ENCODE measurements at places on chromosomes 13 and 19. TPM values are rescaled to one million over a fixed set of nuclear protein-coding genes. Genes with fewer than 3 reads are reported as not detected.

SOX1 gene
- total RNA-seq, result not detected

ZNF837 gene
- total RNA-seq, result 2.3 TPM

LENG9 gene
- total RNA-seq, result 8.2 TPM

- H3K4me1 ChIP-seq, result no peaks in the 10 kb centered on the region
- H3K4me3 ChIP-seq, result no peak overlapping the region
- no peak overlapping the region for H3K27ac ChIP-seq
Measured at GRCh38 chr13:27489456-27489855, 39.1 kb upstream of the MTIF3 start.

- peaks cover 3% of the 10 kb centered on the region for H3K27me3 ChIP-seq
- H3K27ac ChIP-seq, result no peak overlapping the region
- no peaks in the 10 kb centered on the region for H3K36me3 ChIP-seq
- DNase-seq, result no peak
Measured at GRCh38 chr19:28430214-28430613, 782.7 kb downstream of the UQCRFS1 start.

GRCh38 chr13:45200701-45201232 lies at the start of gene KCTD4:
TSS of gene KCTD4 (minus strand) at chr13:45201045. CDS start at chr13:45194567, 6,478 bp downstream.
- H3K27me3 ChIP-seq, result no peaks in the 10 kb centered on the region
- H3K4me1 ChIP-seq, result no peaks in the 10 kb centered on the region
- DNase-seq, result no peak
- H3K36me3 ChIP-seq, result no peaks in the 10 kb centered on the region
- H3K4me3 ChIP-seq, result no peak within 1 kb of the TSS

DNA sequence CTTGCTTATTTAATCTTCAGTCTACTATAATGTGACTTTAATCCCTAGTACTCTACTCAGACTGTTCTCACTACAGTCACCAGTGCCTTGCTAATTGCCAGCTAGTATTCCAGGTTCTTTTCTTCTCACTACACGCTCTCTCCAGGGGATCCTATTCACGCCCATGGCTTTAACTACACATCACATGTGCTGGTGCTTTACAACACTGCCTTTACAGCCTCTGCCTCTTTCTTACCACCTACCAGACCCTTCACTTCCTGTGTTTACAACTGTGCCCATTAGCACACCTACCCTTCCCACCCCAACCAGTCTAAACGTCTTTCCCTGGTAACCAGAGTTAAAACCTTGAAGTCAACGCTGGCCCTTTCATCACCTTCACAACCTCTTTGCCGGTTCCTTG lies 249.5 kb downstream of the DNAJC15 start:
- no peaks in the 10 kb centered on the region for H3K36me3 ChIP-seq
- no peak overlapping the region for H3K4me3 ChIP-seq
- no peak overlapping the region for H3K27ac ChIP-seq
- no peaks in the 10 kb centered on the region for H3K27me3 ChIP-seq

GRCh38 chr13:20547479-20547908 lies 19.5 kb upstream of the IFT88 start:
- no peak for DNase-seq
- no peaks in the 10 kb centered on the region for H3K4me1 ChIP-seq
- H3K4me3 ChIP-seq, result no peak overlapping the region
- no peaks in the 10 kb centered on the region for H3K36me3 ChIP-seq

- no peak for DNase-seq
- H3K4me1 ChIP-seq, result no peaks in the 10 kb centered on the region
- no peaks in the 10 kb centered on the region for H3K27me3 ChIP-seq
- no peaks in the 10 kb centered on the region for H3K36me3 ChIP-seq
- H3K4me3 ChIP-seq, result peak overlapping the region; percentile 87
Measured at GRCh38 chr13:27449081-27449603, 1.2 kb downstream of the MTIF3 start.

GRCh38 chr13:44726214-44726613 lies 150.1 kb upstream of the TSC22D1 start:
- H3K4me1 ChIP-seq, result no peaks in the 10 kb centered on the region
- H3K36me3 ChIP-seq, result no peaks in the 10 kb centered on the region
- no peak for DNase-seq
- H3K27ac ChIP-seq, result no peak overlapping the region
